AG10803 (cell line): ENCODE measurements at places on chromosomes 16 and 17.

- DNase-seq, result peak; percentile 96
Measured at GRCh38 chr16:84643180-84643583, 5.1 kb upstream of the KLHL36 start.

DNA sequence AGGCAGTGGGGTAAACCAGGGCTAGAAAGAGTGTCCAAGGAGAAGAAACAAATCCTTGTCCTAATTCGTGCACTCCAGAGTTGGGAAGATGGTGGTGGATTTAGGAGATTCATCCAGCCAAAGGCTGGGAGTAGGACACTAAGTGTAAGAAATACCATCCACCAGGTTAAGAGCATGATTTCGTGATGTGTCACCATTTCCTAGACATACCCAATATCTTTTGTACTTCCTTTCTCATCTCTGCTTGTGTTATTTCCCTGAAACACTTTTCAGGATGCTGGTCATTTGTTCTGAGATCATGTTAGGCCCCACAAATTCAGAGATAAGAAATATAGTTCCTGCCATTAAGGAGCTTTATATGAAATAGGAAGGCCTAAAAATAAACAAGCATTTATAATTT, 106.3 kb upstream of the HLF start:
- no peak for DNase-seq

GRCh38 chr17:64256913-64257807, 5.9 kb downstream of the TEX2 start:
- no peak for DNase-seq

GRCh38 chr16:56860226-56861020, 4.6 kb upstream of the SLC12A3 start:
- DNase-seq, result no peak

- DNase-seq, result no peak
Measured at GRCh38 chr16:15788846-15789239, 68.0 kb downstream of the MYH11 start.

- DNase-seq, result peak; percentile 36
Measured at GRCh38 chr17:56679115-56679776, 85.7 kb downstream of the NOG start.

DNA sequence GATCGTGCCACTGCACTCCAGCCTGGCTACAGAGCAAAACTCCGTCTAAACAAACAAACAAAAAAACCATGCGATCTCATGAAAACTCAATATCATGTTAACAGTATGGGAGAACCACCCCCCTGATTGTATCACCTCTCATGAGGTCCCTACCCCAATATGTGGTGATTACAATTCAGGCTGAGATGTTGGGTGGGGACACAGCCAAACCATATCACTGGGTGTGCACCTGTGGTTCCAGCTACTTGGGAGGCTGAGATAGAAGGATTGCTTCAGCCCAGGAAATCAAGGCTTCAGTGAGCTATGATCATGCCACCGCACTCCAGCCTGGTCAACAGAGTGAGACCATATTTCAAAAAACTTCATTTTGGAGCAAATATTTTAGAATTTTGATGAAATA, 1094.7 kb upstream of the CDH8 start:
- no peak for DNase-seq

- DNase-seq, result no peak
Measured at GRCh38 chr16:49664221-49665215, 191.4 kb downstream of the ZNF423 start.

DNA sequence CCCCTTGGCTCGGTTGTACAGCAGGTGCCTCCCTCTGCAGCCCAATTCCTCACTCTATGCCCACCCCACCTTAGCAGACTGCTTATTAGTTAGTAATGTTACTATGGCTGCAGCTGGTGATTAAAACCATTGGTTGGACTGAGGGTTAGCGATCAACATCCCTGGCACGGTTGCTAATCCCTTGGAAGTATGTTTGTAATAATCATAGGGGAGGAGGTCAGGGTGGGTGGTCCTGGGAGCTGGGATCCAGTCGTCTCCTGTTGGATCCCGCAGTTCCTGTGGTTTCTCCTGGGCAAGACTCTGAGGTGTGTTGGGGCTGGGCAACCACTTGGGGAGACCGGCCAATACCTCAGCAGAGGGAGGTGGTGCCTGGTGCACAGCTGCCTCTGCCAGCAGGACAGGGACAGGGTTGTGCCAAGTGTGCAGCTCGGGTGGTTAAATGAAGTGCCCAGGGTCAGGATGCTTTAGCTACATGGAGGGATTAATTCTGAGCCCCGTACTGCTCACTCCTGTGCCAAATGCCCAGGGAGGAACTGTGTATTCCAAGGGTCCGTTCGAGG, 38.0 kb downstream of the FZD2 start:
- DNase-seq, result no peak

GRCh38 chr17:81494626-81495377, 17.8 kb downstream of the ACTG1 start:
- DNase-seq, result no peak

- DNase-seq, result peak; percentile 78
Measured at GRCh38 chr17:2094891-2095535, 40.1 kb downstream of the HIC1 start.

- no peak for DNase-seq
Measured at GRCh38 chr16:49773534-49774475, 82.1 kb downstream of the ZNF423 start.

DNA sequence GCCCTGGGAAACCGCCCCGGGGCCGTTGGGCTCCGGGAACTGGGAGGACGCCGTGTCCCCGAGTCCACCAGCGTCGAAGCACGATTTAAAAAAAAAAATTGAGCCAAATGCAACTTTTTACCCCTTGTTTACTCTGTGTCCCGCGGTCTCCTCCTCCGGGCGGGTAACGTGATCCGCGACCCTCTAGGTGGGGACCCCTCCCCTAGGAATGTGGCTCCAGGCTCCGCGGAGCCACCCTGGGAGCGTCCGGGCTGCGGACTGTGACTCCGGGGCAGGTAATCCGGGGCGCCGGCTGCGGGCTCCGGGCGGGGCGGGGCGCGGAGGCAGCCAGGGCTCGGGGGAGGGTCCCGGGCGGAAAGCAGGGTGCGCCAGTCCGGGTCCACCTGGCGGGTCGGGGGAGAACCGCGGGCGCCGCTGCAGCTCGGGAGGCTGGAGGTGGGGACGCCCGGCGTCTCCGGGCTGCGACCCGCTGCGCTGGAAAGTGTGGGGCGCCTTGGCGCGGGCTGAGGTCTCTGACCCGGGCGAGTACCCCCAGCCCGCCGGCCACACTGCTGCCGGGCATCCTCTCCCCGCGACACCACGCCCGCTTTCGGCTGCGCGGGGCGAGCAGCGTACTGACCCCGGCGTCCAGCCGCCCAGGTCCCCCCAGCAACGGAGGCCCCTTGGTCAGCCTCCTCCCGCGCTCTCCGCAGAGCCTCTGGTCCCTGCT, 852 bp upstream of the HELZ start:
- no peak for DNase-seq

DNA sequence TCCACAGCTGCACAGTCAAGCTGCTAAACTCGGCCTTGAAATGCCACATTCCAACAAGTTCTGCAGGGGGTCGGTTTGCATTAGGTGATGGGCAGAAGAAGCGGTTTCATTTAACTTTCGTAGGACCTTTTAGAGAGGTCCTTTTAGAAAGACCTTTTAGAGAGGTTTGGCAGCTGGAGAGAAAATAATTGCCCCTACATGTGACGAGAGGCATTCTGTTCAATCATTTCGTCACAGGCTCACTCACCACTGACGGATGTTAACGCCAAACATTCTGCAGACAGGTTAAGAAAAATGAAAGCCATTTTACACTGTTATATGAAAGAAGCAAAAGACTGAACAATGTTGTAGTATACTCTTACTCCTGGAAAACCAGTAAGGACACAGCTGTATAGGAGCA, 76.5 kb upstream of the ZNF423 start:
- DNase-seq, result no peak

DNA sequence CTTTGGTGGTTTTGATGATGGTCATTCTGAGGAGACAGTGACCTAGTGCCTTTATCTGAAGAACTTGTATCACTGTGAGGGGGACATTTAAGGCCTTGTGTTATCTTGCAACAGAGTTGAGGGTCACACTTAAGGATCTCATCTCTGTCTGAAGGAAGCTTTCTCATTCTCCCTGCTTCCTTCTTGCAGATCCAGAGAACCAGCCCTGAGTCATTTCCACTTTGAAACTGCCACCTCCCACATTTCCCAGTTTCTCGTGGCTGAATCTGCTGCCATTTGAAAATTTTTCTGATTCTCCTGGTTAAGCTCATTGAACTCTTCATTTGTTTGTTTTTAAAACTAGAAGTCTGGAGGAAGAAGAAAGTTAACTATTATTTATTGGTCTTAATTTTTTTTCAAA, 190.2 kb upstream of the CDH11 start:
- peak; percentile 50 for DNase-seq

DNA sequence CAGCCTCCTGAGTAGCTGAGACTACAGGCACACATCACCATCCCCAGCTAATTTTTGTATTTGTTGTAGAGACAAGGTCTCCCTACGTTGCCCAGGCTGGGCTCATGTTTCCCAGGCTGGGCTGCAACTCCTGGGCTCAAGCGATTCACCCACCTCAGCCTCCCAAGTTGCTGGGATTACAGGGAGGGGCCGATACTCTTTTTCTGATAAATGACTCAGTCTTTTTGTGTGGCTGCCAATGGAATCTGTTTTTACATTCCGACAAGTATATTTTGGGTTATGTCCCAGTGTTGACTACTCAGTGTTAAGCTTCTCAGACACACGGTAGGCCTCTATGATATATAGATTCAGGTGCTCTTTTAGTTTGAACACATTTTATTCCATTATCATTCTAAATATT, 58.1 kb downstream of the SLFN11 start:
- DNase-seq, result peak; percentile 91

GRCh38 chr17:16353317-16354174, at the start of gene CENPV:
TSS of gene CENPV (minus strand) at chr17:16353469. CDS start at chr17:16353436, 33 bp downstream.
- DNase-seq, result peak; percentile 17

GRCh38 chr17:56152874-56153602, at the start of gene ANKFN1:
TSS of gene ANKFN1 (plus strand) at chr17:56153475. CDS start at chr17:56212668, 59,193 bp downstream.
- no peak for DNase-seq

- peak; percentile 49 for DNase-seq
Measured at GRCh38 chr17:39617446-39618245, 9.1 kb upstream of the PPP1R1B start.

GRCh38 chr17:78359321-78359996, 418 bp downstream of the SOCS3 start:
- no peak for DNase-seq

DNA sequence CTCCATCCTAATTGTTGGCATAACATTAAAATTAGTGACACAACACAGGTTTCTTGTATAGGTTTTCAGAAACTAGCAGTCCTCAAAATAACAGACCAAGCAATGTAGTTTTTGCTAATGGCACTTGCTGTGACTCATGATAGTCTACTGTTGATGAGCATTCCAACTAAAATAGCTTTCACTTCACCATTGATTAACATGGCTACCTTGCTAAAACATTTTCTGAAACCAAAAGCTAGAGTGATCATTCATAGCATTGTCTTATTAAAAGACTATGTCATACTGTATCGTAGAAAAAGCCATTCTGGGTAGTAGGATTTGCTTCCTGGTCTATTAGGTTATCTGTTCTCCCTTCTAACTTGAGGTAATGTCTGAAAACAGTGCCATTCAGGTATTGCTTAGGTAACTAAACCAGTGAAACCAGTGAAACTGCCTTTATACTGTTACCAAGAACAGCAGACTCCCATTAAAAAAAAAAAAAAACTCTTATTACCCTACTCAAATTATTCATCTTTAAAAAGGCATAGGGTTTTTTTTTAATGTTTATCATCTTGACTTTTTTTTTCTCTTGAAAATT, 2.5 kb upstream of the CLTC start:
- no peak for DNase-seq

GRCh38 chr17:47318197-47318918, 5.4 kb upstream of the EFCAB13 start:
- no peak for DNase-seq

GRCh38 chr16:50534091-50534490, 14.1 kb upstream of the NKD1 start:
- DNase-seq, result no peak

GRCh38 chr16:73043828-73044467, 4.0 kb downstream of the ZFHX3 start:
- peak; percentile 65 for DNase-seq

DNA sequence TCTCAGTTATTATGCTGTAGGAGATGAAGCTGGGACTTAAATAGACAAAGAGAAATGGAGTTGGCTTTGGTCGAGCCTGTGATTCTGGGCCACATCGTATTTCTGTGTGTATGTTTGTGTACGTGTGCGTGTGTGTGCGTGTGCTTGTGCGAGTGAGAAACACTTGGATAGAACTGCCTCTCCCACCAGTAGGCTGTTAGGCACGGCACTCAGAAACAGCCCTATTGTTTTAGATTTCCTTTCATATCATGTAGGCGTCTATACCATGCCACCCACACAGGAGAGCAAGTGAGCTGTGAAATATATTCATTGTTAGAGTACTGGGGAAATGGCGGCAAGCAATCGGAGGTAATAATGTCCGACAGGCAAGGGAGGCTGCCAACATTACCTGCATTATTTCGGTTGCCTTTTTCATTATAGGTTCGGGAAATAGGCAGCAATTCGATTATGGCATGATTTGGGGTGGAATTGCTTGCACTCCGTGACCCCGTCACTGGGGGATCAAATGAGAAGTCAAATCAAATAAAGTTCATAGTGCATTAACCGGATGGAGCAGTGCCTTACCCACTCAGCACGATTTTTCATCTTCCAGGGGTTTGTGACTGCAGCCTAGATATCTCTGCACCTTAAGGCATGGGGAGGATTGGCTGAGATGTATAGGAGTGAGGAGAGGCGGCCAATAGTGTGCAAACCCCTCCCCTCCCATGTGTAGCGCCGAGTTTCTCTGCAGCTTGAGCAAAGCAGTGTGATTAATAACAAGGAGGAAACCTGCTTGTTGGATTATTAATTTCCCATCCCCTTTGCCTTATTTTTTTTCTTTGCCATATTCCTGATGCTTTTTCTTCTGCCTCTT, 89.6 kb downstream of the RBFOX1 start:
- DNase-seq, result no peak
